ENCODE measurements at places on chromosomes 12 and 14.

GRCh38 chr12:1800401-1801302 is 19.7 kb upstream of the LRTM2 start:
- peak; percentile 21 for DNase-seq

DNA sequence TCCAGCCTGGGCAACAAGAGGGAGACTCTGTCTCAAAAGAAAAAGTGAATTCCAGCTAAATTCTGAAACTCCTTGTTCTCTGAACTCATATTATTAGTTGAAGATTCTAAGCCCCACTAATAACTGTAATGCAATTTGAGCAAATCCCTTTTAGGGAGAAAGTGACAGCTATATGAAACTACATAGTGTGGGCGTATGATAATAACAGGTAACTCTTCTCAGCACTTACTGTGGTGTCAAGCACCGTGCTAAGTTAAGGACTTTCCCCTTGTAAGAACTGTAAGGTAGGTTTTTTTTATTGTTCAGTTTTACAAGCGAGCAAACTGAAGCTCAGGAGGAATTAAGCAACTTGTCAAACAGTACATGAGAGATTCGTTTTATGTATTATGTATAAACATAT is 5.4 kb downstream of the ANKRD13A start:
- no peak for DNase-seq

GRCh38 chr14:92456215-92457015 is 57.2 kb upstream of the RIN3 start:
- DNase-seq = peak; percentile 65

DNA sequence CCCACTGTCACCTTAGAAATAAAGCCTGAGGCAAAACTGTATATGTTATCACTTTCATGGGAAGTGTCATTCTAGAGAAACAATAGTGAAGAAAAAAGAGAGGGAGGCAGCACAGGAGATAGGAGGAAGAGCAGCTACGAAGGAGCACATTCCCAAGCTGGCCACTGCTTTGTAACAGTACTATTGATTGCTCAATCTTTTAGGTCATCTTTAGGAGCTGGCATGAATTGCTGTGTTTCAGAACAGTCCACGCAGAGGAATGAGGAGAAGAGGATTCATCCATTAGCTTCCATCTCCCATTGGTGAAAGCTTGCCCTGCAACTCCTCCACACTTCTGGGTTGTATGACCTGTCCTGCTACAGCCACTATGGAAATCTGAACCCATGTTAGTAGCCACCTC is 372.5 kb upstream of the DDHD1 start:
- DNase-seq = no peak

- peak; percentile 51 for DNase-seq
These were observed at the start of gene CCDC38 for GRCh38 chr12:95942524-95943329. CCDC38 (minus strand) TSS chr12:95942614; CDS start chr12:95936509, 6,105 bp downstream.

DNA sequence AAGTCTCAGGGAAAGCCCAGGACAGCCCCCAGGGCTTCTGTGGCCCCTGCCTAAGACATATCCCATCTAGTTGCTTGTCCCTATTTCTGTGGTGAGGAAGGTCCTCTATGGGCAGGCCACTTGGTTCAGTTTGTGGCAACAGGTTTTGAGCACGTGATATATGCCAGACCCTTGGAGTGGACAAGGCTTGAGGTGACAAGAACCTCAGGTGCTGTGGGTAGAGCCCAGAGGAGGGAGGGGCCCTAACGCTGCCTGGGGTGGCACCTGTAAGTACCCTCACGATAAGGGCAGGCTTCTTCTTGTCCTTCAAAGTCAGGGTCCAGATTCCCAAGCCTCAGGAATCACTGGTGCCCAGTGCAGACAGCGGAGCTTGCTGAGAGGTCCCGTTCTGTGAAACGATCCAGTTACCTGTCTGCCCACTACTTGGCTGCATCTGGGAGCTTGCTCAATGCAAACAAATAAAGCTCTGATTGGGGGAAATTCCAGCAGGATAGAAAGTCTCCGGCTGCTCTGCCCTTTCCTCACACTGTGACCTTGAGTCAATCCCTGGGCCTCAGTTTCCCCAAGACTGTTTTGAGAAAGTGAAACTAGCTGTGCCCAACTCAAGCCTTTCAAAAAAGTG is 47.7 kb upstream of the FAM181A start:
- no peak for DNase-seq

GRCh38 chr12:126182619-126183236 is 1117.5 kb downstream of the AACS start:
- DNase-seq = no peak

DNA sequence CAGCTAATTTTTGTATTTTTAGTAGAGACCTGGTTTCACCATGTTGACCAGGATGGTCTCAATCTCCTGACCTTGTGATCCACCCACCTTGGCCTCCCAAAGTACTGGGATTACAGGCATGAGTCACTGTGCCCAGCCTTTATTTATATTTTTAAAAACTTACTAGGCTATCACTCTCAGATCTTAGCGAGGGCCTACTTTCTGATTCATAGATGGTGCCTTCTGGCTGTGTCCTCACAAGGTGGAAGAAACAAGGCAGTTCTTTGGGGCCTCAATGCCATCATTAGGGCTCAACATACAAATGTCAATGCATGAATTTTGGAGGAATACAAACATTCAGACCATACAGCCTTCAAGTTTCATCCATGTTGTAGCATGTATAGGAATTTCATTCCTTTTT is 2.4 kb upstream of the DGLUCY start:
- DNase-seq = no peak

DNA sequence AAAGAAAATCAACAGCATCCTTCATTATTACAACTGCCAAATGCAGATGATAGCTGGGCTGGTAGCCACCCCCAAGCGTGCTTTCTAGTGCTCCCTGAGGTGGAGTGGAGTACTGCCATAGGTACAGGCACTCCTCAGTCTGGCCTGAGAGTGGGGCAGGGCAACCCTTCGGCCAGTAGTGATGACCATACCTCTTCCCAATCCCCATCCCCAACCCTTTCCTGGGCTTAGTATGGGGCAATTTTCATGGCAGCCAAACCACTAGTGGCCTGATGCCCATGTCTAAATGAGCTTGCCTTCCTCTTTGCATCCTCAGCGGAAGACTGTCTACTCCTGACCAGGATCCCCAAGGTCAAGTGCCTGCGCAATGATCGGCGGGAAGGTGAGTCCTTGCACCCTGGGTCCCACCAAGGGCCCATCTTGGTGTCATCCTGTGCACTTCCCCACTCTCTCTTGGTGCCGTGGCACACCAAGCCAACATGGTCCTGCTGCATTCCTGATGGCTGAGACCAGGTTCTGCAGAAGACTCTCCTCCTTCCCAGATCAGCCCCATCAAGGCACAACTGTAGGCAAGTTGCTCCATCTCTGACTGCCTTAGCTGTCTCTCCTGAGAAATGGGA is 65.8 kb downstream of the GALNT16 start:
- no peak for DNase-seq

DNA sequence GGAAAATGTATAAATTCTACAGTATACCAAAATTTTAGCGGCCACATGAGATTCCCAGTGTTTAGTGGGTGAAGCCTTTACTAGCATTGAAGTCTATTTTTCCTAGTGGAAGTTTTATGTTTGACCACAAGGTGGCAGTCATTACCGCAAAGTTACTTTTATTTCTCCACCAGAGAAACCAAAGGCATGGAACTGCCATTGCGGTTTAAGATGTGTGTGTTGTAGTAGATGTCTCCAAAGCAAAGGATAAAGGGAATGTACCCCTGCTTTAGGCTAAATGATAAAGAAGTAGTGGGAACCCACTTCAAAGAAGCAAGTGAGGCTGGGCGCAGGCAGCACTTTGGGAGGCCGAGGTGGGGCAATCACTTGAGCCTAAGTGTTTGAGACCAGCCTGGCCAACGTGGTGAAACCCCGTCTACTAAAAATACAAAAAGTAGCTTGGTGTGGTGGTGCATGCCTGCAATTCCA is 140.5 kb downstream of the PRKCH start:
- DNase-seq = peak; percentile 76

DNA sequence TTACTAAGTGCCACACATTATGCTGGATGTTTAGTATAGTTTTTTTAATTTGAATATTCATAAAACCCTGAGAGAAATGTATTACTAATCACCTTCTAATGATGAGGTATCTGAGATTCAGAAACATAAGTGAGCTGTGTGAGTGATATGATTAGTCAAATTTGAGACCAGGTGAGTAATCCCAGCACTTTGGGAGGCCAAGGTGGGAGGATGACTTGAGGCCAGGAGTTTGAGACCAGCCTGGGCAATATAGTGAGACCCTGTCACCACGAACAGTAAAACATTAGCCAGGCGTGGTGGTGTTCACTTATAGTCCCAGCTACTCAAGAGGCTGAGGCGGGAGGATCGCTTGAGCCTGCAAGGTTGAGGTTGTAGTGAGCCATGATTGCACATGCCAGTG is 438.4 kb downstream of the RAD51B start:
- DNase-seq = no peak

DNA sequence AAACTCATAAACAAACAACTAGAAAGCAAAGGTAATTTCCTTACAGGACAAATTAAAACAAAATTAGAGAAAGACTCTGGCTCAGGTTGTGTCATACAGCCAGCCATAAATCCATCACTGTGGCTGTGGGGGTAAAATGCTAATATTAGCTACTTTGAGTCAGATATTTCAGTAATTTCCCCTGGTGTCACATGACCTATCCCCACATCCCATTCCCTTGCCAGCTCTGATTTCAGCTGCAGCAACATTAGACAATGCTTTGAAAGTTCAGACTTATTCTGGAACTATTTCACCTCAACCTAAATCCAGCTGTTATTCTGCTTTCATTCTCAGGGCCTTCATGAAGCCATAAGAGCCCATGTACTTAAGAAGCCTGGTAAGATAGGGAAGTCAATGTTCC is 55.3 kb downstream of the RPL10L start:
- no peak for DNase-seq

DNA sequence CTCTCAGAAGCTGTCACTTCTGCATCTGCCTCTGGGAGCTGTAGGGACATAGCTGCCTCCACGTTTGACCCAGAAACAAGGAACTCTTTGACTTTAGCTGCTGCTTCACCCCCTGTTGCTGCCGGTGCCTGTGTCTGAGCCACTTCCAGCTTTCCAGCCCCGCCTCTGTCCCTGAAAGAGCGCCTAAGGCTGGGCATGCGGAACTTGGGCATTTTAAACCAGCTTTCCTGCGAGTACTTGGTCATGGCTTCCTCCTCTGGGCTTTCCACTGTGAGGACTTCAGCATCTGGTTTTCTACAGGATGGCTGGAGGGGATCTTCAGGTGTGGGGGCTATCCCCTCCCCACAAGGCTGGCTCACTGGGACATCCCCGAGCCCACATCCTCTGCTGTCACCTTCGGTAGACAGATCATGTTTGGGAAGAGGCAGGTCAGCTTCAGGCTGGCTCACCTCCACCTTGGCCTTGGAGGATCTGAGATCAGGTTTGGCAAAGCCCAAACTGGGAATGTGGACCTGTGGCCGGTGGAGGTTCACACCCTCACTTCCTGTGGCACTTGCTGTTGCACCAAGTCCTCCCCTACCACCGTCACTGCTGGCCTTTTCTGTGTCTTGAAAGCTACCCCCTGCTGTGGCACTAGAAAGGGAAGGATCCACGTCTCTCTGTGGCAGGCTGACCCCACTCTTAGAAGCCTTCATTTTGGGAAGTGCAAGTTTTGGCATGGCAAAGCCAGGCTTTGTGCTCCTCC is 15.2 kb downstream of the PLD4 start:
- DNase-seq = no peak

- no peak for DNase-seq
These were observed 93.5 kb downstream of the PPP1R12A start for GRCh38 chr12:79841248-79841877.

GRCh38 chr12:104877103-104877705 is 80.9 kb downstream of the SLC41A2 start:
- DNase-seq = peak; percentile 39

- DNase-seq = peak; percentile 74
These were observed 16.4 kb downstream of the FOS start for GRCh38 chr14:75295061-75295461.

DNA sequence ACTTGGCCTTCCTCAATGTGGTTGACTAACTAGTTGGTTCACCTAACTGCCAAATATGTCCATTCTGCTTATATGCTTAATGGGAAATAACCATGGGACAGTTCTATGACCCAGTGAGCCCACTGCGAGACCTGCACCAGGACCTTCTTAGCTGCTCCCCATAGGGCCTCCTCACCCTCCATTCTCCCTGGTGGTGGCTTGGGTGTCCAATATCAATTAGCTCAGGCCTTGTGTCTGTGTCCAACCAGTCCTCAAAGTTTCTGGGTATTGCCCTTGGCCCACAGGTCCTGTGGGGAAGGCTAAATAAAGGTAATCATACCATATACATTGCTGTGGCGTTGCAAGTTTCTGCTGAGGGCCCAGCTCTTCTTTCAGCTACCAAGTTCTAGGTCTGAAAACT is 228.2 kb downstream of the PCNX1 start:
- no peak for DNase-seq

- no peak for DNase-seq
These were observed 581 bp downstream of the PITPNM2 start for GRCh38 chr12:123150275-123150743.

DNA sequence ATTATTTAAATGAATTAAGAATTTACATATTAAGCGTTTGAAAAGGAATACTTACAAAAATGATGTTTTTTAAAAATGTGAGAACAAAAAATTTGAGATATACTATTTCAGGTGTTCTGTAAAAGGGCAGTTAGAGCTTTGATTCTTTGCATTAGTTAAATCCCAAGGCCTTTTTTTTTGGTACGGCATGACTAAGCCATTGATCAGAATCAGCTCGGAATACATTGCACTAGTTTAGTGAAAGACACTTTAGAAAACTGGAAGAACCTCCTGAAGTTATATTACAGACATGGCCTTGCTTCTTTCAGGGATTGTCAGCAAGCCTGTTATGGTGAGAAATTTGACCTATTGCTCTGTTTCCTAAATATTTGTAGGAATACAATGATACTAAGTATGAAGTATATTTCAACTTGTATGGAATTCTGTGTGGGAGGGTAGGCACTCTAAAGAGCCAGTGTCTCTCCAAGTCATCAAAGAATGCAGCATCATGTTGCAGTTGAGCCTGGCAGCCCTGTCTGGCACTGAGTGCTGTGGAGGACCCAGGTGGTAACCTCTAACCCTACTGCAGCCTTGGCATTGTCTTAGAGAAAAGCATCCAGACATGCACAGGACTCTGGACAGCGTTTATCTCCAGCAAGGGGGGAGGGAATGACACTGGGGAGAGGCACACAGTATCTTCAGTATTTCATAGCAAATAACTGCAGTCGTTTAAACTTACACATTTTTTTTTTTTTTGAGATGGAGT is 1.5 kb downstream of the KLC1 start:
- no peak for DNase-seq

DNA sequence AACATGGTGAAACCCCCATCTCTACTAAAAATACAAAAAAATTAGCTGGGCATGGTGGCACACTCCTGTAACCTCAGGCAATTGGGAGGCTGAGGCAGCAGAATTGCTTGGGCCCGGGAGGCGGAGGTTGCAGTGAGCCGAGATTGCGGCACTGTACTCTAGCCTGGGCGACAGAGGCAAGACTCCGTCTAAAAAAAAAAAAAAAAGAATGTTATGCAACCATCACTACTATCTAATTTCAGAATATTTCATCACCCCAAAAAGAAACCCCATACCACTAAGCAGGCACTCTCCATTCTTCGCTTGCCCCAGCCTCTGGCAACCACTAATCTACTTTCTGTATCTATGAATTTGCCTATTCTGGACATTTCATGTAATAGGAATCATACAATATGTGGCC is 68.8 kb upstream of the AMN start:
- DNase-seq = no peak

Measured in HFFc6 (cell line).